ENCODE measurements at places on chromosomes 6 and 20.

DNA sequence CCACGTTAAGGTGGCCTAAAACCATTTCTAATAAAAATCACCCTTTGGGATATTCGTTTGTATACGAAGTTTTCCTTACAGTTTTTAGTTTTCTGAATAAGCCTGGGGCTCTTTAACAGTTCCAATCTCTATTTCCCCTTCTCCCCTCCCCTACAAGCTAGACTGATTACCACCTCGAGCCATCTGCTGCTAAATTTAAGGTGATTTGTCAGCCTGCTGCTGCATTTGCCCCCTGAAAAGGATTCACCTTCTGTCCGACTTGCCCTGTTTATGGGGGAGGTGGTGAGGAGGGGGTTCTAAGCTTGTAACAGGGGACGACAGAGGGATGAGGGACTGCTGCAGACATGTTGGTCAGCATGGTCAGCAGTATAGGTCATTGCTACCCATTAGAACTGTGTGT is 146.3 kb downstream of the JARID2 start:
- DNase-seq, result no peak

DNA sequence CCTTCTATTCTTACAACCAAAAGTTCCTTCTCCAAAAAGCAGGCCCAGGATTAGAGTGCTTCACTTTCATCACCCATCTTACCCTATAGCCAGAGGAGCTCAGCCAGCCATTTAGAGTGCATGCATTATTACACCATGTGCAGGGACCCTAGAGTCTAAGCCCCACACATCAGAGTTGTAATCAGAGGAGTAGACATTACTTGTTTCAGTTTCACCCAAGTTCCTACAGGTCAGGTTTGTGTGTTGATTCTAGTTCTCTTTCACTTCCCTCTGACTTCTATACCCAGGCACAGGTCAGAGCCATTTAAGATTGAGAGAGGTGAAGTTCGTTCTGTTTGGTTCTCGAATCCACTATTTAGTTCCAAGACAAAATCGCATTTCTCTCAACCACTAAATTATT is 16.3 kb upstream of the ARFGEF3 start:
- no peak for DNase-seq

GRCh38 chr20:20755674-20756319 is 43.4 kb upstream of the RALGAPA2 start:
- no peak for DNase-seq

DNA sequence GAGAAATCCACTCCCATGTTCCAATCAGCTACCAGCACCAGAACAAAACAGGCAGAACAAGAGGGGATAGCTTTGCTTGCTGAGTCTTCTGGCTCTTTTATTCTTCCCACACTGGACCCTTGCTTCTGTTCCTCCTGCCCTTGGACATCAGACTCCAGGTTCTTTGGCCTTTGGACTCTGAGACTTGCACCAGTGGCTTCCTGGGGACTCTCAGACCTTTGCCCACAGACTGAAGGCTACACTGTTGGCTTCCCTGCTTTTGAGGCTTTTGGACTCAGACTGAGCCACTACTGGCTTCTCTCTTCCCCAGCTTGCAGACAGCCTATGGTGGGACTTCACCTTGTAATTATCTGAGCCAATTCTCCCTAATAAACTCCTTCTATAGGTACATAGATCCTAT is 142.4 kb upstream of the RIN2 start:
- no peak for DNase-seq

- DNase-seq, result no peak
Observed at GRCh38 chr6:89027756-89028155, 52.8 kb upstream of the PNRC1 start.

- no peak for DNase-seq
Observed at GRCh38 chr6:85008296-85009009, 244.1 kb upstream of the TBX18 start.

- no peak for DNase-seq
Observed at GRCh38 chr6:6560909-6561308, 27.6 kb upstream of the LY86 start.

DNA sequence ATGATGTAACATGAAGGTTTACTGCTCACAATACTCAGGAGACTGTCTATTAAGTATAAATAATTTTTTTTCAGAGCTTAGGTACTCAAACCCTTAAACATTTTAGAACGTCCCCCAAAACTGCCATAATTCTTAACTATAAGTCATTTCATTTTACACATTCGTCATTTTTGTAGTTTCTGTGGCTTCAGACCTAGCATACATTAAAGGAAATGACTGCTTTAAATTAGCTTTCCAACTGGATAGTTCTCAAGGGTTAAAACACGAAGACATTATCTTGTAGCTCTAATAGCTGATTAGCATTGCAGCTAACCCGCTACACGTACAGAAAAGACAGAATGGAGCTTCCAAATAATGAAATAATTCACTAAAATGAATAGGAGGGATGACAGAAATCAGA is 24.9 kb upstream of the PLN start:
- no peak for DNase-seq

DNA sequence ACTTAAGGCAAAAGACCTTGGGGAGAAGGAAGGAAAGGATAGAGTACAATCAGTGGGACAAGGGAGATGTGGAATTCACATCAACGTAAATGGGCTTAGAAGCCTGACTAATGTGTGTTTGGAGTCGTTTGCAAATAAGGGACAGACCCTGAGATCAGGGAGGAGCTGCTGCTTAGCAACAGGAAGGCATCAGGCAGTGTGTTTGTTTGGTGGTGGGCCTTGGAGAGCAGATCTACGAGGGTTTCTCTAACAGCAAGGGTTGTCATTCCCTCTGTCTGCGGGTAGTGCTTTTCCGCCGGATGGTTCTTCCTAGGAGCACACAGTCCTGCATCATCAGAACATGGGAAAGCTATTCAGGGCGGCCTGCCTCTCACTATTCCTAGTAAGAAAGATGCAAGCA is 40.4 kb downstream of the C6orf118 start:
- DNase-seq, result no peak

- DNase-seq, result no peak
Observed at GRCh38 chr6:119174879-119175817, 96.7 kb upstream of the FAM184A start.

DNA sequence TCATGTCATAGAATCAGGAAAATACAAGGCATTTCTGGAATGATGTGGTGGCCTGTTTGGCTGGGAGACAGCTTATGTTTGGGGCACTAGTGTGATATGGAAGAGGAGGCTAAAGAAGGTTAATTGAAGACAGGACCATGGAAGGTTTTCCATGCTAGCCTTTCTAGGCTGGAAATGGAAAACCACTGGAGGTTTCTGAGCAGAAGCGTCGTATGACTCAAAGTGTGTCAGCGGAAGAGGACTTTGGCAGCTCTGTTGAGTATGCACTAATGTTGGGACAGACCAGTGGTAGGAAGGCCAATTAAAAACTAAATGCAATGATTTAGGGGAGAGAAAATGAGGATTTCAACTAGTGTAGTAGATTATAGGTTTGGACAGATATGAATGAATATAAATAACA is 413.1 kb downstream of the PLCB1 start:
- DNase-seq, result no peak

DNA sequence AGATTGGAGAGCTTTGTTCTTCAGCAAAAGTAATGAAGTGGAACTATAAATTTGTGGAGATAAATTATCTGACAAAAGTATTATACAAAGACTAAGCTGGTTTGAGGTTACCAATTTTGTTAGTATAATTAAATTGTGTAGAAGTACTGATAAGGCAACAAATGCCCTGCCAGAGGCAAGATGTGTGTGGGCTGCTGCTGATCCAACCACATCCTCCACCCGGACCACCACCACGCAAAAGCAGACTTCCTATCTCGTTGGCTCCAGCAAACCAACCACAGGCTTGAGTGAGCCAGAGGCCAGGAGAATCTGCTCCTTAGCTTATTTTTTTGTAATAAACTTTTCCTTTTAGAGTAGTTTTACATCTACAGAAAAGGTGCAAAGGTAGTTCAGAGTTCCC is 1.1 kb upstream of the MYLK4 start:
- no peak for DNase-seq

DNA sequence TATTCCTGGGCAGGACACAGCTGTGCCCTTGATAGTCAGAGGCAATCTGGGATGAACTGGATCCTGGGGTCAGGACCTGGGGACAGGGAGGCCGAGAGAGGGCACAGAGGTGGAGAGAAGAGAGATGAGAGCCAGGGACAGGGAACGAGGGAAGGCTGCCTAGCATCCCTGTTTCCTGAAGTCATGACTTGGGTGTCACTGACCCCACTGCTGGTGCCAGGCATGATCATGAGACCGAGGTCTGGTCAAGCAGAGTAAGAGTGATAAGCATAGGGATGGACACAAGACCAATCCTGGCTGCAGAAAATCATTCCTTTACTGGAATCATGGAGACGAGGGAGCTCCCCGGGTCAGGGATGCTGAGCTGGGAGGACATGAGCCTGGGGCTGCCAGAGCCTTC is 36.1 kb downstream of the FAM110A start:
- no peak for DNase-seq

- DNase-seq, result no peak
Observed at GRCh38 chr20:32510120-32510600, 75.0 kb downstream of the NOL4L start.

GRCh38 chr6:57072108-57072507 is 17.9 kb upstream of the ZNF451 start:
- DNase-seq, result no peak

- no peak for DNase-seq
Observed at GRCh38 chr20:44442298-44443070, 33.2 kb upstream of the TTPAL start.

DNA sequence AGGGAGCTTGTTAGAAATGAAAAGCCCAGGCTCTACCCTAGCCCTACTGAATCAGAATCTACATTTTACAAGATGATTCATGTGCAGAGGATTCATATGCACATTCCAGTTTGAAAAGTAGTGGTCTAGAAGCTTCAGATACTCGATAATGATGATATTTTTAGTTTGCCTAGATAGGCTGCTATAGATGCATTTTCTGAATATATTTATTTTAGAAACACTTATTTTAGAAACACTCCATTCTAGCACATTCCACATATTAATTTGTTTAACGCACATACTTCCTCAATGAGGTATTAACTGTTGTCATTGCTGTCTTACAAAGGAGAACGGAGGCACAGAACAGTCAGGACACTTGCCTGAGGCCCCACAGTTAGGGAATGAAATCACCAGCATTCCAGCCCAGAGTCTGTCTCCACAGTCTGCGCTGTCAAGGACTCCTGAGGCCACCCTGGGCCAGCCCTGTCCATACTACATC is 64.4 kb downstream of the SNAP25 start:
- no peak for DNase-seq

DNA sequence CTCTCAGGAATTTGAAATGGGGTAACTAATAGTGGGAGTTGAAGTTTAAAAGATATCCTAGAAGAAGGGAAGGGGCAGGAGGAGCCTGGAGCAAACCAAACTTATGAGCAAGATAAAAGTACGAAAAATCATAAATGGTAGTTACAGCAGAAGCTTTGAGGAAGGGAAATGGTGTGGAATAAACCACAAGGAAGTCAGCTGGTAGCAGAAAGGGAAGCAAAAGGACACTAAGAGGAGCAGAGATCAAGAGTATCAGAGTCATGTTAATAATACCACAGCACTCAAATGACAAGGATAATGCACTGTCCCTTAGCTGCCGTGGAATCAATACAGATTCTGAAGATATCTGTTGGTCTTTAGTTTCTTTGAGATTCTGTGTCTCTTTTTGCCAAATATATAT is 44.9 kb upstream of the CCDC28A start:
- no peak for DNase-seq

GRCh38 chr6:26029857-26030653 is 57.2 kb upstream of the HFE start:
- DNase-seq, result no peak

GRCh38 chr20:49715466-49715865 is 1.8 kb upstream of the B4GALT5 start:
- no peak for DNase-seq

DNA sequence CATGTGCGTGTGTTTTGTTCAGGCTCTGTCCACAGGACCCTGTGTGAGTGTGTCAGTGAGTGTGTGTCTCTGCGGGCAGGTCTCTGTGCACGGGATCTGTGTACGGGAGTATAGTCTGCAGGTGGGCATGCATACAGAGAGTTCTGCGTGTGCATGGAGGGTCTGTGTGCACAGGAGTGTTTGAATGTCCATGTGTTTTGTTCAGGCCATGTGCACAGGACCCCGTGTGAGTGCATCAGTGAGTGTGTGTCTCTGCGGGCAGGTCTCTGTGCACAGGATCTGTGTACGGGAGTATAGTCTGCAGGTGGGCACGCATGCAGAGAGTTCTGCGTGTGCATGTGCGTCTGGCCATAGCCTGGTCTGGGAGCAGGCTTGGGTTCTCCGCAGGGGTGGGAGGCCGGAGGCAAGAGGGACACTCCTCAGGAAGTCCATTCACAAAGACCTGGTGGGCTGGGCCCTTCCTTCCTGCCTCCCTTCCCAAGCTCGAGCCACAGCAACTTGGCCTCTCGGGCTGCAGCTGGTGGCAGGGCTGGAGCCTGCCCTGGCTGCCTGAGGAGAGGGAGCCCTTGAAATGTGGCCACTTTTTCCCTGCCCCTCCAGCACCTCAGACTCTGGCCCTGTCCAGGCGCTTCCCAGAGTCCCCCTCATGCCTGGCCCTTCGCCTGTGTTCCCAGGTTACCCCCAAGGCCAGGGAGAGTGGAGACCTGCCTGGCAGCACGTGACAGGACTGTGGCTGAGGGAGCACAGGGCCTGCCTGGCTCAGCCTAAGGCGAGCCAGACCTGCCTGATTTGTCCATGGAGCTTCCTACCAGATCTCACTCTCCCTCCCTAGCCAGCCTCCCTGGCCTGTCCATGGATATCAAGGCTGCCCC is 6.8 kb downstream of the HSPA12B start:
- no peak for DNase-seq

DNA sequence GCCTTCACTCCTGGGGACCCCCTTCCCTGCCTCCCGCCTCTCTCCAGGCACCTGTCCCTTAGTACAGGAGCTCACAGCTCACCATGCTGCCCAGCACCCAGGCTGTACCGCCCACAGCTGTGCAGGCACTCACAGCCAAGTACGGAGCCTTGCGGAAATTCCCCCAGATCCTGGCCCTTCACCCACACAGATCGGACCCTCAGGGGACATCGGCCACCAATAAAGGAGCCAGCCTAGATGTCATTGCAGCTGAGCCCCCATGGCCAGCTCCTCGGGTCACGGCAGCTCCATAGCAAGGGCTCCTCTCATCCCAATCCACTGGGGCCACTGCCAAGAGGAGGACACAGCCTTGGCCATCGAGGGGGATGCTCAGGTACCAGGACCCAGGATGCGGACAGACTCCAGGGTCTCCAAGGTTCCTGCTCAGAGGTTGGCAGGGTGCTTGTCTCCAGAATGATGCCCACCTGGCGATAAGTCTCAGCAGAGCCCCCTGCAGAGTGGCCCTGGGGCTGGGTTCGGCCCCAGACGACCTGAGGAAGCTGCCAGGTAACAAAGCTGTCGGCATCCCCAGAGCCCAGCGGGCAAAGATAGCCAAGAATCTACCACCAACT is 82.3 kb downstream of the YTHDF1 start:
- DNase-seq, result no peak
